ENCODE measurements at places on chromosomes 6 and 20.

DNA sequence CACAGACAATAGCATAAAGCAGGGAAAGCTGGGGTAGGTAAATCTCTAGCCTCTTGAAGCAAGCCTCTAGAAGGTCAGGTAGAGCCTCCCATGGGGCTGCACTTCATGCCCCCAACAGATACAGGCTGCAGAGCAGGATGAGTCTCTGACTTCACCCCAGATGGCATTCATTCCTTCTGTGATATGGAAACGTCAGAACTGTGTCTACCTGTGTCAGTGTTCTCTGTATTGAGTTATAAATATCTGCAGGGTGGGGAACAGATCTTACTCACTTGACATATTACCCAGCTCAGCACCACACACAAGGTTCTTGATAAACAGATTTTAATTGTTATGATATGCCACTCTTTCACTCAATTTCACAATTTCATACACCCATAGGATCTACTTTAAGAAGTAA lies 2.1 kb downstream of the LGSN start:
- no peak for DNase-seq

DNA sequence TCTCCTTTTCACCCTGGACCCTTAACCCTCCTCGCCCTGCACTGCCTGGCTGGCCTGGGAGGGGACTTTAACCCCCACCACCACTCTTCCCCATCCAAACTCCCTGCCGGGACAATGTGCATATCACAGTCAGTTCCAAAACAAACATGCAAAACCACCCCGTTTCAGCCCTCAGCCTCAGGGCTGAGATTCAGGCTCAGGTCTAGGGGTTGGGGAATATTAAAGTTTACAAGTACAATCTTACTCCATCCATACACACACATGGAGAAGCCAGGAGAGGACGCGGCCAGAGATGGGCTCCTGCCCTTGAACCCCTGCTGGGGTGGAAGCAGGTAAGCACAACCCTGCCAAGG lies 534 bp downstream of the KIAA1755 start:
- DNase-seq = no peak

- no peak for DNase-seq
These were observed 16.5 kb upstream of the WFDC9 start for GRCh38 chr20:45647441-45648050.

DNA sequence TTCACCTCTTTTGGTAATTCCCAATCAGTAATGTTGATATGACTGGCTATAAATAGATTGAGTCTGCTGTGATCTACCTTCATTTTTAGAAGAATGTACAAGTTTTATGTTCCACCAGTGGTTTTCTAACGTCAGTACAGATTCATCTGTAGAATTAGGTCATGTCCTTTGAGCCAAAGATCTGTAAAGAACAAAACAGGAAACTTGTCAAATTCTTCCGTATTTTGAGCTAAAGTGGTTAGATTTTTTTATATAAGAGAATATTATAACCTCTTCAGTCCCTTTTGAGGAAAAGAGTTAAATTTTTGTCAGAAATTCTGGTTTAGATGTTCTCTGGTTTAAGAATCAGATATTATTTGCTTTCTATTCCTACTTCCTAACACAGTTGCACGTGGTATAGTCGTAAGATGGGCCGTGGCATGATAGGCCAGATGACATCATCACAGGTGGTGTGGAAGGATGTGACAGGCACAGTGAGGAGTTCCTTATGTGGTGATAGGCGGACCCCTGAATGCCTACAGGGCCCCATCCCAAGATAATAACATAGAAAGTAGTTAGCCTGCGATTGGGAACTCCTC lies 62.3 kb downstream of the SNX9 start:
- DNase-seq = peak; percentile 43

GRCh38 chr20:44279228-44279627 lies 31.8 kb downstream of the FITM2 start:
- no peak for DNase-seq

GRCh38 chr6:13302291-13302690 lies 26.0 kb downstream of the TBC1D7 start:
- no peak for DNase-seq

- no peak for DNase-seq
These were observed 156.1 kb upstream of the LRFN2 start for GRCh38 chr6:40743226-40743625.

DNA sequence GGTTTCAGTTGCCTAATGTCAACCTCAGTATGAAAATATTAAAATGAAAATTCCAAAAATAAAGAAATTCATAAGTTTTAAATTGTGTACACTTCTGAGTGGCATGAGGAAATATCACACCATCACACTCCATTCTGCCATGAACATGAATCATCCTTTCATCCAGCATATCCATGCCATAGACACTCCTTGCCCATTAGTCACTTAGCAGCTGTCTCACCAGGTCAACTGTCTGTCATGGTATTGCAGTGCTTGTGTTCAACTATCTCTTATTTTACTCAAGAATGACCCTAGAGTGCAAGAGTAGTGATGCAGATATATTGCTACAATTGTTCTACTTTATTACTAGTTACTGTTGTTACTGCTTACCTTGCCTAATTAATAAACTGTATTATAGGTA lies 712.4 kb downstream of the EPHA7 start:
- DNase-seq = no peak

DNA sequence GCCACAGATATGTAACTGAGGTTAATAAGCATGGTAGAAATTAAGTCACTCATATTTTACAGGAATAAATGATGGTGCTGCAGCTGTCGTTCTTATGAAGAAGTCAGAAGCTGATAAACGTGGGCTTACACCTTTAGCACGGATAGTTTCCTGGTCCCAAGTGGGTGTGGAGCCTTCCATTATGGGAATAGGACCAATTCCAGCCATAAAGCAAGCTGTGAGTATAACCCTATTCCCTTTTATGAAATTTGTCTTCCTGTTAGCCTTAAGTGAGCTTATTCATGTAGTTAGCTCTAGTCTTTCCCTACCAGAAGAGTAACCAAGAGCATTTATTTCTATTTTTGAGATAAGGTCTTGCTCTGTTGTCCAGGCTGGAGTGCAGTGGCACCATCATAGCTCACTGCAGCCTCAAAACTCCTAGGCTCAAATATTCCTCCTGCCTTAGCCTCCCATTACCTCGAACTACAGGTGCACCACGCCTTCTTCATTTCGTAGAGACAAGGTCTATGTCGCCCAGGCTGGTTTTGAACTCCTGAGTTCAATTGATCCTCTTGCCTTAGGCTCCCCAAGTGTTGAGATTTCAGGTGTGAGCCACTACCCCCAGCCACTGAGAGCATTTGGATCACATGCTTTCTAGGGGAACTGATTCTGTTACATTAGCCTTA lies 12.0 kb downstream of the TCP1 start:
- no peak for DNase-seq

- no peak for DNase-seq
These were observed 221.0 kb upstream of the PDE10A start for GRCh38 chr6:165883851-165884640.

DNA sequence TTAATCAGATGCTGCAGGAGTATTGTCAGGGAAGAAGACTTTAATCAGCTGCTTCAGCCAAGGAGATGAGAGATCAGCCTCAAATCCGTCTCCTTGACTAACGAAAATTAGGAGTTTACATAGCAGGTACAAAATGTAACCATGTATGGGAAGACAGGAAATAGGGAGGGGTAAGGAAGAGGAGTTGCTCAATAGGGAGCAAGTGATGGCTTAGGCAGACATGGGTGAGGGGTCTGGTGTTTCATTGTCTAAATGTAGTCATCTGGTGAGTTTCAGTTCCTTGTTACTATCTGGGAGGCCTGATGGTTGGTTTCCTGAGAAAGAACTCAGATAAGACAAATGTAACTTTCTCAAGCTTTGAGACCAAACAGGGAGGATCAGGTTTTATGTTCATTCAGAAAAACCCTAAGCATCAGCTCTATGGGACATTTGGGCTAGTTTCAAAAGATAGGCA lies 217.3 kb upstream of the SULF2 start:
- peak; percentile 6 for DNase-seq

GRCh38 chr6:37369321-37370201 lies 15.8 kb downstream of the RNF8 start:
- DNase-seq = no peak

GRCh38 chr6:105733556-105734162 lies 330.8 kb upstream of the PREP start:
- peak; percentile 64 for DNase-seq

DNA sequence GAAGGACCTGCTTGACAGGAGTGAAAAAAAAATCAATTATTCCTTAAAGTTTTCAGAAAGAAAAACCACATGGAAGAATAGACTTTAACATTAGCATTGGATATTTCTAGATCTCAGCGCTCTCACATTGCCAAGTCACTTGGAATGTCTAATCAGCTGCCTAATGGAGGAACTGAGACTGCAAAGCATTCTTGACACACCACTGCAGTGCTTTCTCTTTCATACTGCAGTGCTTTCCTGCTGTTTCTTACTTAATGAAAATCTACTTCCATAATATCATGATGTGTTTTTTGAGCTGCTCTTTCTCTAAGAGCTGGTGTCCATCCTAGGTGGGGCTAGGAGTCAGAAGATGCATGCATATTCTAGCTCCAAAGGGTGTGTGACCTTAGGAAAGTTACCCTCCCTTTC lies 20.4 kb upstream of the MCM3 start:
- DNase-seq = no peak

GRCh38 chr6:111823831-111824607 lies 49.2 kb downstream of the FYN start:
- DNase-seq = peak; percentile 60

GRCh38 chr6:63261820-63262219 lies 50.6 kb downstream of the FKBP1C start:
- no peak for DNase-seq

GRCh38 chr6:142850679-142851423 lies 94.1 kb downstream of the HIVEP2 start:
- peak; percentile 88 for DNase-seq

- peak; percentile 11 for DNase-seq
These were observed 30.8 kb downstream of the FBXO5 start for GRCh38 chr6:152952045-152952444.

- peak; percentile 66 for DNase-seq
These were observed 69.4 kb downstream of the CPNE5 start for GRCh38 chr6:36769676-36770499.
